ENCODE measurements at places on chromosomes 11 and 22. TPM values are rescaled to one million over a fixed set of nuclear protein-coding genes. Genes with fewer than 3 reads are reported as not detected.

Gene DNAJB7
- total RNA-seq: not detected

Gene PAMR1
- total RNA-seq: 3.8 TPM

DNA sequence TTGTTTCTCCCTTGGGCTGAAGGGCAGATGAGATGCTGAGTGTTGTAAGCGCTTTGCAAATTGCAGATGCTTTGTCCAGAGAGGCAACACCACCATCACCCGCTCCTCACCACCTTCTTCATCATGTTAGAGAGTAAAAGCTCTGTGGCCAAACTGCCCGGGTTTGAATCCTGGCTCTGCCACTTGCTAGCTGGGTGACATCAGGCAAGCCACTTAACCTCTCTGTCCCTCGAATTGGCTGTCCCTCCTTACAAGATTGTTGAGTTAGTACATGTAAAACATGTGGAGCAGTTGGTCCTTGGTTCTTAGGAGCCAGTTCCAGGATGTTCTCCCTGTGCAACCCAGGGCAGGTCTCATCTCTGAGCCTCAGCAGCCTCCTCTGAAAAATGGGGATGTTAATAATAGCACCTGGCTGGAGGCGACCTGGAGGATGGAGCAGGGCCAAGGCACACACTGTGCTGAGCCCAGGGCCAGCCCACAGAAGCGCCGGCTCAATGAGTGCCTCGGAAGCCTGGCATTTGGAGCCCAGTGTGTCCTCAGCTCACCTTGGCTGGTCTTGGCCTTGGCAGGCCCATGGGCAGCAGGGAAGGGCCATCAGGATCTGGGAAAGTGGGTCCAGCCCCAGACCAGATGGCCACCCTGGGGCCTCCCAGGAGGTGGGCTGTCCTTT, 10.5 kb downstream of the C11orf86 start:
- DNase-seq: no peak

GRCh38 chr11:94152678-94153065, 24.0 kb downstream of the PANX1 start:
- no peak for DNase-seq

DNA sequence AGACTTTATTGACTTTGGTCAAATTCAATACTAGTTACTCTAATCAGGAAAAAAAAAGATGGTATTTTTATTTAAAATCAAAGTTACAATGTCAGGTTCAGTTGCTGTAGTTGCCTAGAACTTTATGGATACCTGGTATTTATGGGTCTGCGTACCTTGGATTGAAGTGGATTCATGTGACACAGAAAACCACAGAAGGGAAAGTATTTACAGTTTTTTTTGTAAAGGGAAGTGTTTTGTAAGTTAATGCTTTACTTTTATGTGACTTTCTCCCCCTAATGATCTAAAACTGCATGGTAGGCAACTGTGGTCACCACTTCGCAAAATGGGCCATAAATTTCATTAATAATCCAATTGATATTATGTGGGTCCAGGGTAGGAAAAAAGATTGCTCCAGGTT, 65.2 kb upstream of the ADA2 start:
- no peak for DNase-seq

DNA sequence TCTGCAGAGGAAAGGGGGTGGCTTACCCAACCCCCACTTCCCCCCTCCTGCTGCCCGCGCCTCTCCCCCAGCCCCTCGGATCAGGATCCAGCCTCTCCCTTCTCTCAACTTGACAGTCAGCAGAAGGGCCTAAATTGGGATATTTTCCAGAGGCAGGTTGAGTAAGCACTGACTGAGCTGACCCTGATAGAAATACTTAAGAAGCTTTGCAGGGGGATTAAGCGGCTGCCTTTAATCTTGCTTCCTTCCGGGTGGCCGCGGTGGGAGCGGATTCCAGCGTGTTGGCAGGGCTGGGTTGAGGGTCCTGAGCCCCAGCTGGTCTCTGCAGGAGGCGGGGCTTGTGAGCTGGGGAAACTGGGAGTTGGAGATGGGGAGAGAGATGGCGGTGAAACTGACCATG, 445.2 kb downstream of the NTM start:
- no peak for DNase-seq

DNA sequence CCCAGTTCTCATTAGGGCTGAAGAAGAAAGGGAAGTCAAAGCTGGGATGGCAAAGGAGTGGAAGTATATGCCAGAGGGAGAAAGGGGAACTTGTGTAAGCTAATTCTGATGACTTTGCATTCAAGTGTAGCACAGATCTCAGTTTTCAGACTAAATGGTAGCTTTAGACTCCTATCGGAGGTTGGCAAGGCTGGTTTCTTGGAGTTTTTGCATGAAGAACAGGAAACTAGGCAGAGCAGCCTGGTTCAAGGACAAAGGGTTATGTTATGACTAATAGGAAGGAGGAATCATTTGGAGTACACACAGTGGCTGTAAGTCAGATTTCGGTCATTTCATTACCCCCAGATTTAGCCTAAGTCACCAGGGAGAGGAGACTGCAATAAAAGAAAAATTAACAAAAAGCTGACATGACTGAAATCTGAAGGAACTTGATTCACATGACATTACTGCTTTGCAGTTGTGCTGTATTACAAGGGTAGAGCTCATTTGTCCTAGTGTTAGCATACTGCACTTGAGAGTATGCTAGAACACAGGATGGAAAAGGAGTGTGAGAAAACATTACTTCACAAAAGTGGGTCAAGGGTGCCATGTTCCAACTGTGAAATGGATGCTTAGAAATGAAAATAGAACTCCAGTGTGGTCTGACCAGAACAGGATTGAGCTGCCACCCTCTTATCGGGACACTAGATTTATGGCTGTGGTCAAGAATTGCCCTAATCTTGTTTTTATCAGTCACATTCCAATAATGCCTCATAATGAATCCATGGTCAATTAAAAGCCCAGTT, 23.6 kb downstream of the ADM start:
- DNase-seq: no peak

DNA sequence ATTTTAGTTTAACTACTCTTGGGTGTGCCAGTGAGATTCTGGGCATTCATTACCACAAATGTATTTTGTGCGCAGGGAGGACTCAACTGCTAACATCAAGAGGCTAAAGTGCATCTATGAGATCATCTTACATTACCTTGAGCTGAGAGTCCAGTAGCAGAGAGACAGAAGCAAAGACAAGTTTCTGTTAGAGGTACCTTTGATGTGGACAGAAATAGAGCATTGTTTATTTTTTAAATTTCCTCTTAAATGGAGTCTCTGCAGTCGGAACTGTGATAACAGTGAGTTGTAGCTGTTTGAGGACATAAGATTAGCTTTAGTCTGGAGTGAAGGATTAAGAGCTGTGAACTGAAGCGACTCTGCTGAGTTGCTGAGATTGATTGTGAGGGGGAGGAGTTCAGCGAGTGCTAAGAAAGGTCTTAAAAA, 297.0 kb downstream of the CADM1 start:
- DNase-seq: no peak

DNA sequence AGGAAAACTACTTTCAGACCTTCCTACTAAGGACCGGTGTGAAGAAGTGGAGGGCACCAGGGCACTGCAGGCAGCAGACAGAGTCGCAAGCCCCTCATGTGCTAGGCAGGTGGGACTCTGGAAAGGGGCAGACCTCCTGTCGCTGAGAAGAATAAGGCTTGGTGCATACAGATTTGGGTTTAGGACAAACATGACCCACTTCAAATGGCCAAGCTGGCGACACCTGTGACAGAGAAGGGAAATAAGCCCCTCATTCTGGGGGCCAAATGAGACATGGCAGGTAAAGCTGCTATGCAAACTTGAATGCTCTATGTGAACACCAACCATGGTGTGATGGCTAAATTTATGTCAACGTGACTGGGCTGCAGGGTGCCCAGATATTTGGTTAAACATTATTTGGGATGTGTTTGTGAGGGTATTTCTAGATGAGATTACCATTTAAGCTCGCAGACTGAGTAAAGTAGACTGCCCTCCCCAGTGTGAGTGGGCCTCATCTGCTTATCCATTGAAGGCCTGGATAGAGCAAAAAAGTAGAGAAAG, 112.4 kb upstream of the PITPNB start:
- DNase-seq: no peak

Measured in myocyte (in vitro differentiated cells).